ENCODE measurements at places on chromosomes 3 and 15.

- no peak for DNase-seq
These were observed 41.5 kb downstream of the STRIT1 start for GRCh38 chr3:155252021-155252420.

DNA sequence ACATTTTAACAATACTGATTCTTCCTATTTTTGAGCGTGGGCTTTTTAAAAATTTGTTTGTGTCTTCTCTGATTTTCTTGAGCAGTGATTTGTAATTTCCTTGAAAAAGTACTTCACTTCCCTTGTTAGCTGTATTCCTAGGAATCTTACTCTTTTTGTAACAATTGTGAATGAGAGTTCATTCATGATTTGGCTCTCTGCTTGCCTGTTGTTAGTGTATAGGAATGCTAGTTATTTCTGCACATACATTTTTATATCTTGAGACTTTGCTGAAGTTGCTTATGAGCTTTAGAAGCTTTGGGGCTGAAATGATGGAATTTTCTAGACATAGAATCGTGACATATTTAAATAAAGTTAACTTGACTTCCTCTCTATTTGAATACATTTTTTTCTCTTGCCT, 582.8 kb upstream of the BCHE start:
- no peak for DNase-seq

- DNase-seq = no peak
These were observed 193.6 kb downstream of the UBE2E2 start for GRCh38 chr3:23396746-23397145.

- no peak for DNase-seq
These were observed 879.9 kb downstream of the TUSC7 start for GRCh38 chr3:117589454-117589853.

- DNase-seq = no peak
These were observed 7.3 kb downstream of the PPP1R14D start for GRCh38 chr15:40821195-40821594.

- no peak for DNase-seq
These were observed 268.7 kb upstream of the THRB start for GRCh38 chr3:24763393-24763792.

DNA sequence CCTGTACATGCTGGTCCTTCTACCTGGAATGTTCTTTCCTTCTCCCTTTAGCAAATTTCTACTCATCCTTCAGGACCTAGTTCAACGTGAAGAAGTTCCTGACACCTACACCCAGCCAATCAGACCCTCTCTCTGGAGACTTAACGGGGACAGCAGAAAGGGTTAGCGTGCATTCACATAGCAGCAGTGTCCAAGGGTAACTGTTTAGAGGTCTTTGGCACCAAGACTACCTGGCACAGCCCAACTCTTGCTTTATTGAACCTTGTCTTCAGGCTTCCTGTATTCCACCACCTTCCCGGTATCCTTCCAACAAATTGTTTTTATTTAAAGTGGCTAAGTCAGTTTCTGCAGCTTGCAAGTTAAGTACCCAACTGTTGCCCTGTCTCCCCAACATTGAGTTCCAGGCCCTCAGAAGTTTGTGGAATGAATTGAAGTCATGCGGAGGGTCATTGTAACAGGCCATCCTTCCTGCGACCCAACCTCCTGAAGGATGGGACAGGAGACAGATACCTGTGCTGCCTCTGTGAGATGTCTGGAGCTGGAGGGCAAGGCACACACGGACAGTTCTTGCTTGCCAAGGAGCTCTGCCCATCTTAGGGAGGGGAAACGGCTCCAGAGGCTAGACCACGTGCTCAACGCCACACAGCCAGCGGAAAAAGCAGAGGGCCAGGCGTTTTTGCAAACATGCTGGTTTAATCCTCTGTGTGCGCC, 14.4 kb upstream of the WNT7A start:
- DNase-seq = no peak

DNA sequence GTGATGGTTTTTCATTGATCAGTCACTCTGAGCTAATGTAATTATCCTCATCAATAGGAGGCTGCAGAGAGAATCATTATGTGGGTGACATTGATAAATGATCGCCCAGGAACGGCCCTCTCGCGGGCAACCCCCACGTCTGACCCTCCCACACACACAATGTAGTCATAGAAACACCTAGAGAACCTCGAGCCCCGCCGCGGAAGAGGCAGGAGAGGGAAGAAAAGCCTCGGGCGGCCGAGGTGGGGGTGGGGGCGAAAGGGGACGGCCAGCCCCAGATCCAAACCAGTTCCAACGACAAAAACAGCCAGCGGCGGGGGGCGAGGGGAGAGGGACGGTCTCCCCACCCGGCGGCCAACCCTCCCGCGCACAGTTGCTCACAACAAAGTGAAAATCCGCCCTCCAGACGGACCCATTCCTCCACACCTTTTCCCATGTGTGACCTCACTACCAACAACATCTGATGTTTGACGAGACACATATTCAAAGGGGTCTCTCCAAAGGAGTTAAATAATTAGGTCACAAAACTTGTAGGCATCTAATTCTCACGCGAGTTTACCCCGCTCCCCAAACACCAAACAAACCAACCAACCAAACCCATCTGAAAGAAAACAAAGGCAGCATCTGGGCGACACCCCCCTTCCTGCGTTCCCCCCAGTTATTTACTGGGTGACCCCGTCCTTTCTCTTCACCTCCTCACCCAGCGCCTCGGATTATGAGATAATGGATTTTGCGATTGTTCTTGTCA, 213.0 kb downstream of the MEIS2 start:
- DNase-seq = no peak

- DNase-seq = no peak
These were observed 25.3 kb downstream of the CHDH start for GRCh38 chr3:53820756-53821580.

DNA sequence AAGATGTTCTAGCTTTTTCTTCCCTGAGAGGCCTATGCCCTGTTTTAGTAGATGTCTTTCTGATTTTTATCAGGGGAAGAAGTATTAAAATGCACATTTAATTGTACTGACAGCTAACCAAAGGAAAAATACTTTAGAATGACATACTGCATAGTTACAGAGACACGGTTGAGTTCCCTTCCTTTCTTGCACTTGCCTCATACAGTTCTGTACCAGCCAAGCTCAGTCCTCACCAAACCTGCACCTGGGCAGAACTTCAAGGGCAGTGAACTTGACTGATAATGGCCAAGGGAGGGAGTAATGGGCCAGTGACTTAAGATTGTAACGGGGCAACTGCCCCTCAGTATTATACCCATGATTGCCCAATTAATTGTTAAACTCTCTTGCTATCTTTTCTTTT, 34.1 kb upstream of the RASGRP1 start:
- DNase-seq = no peak

GRCh38 chr3:153629148-153629547, 467.1 kb downstream of the RAP2B start:
- no peak for DNase-seq

- DNase-seq = no peak
These were observed at the start of gene CDAN1 for GRCh38 chr15:42736793-42737528. CDAN1 (minus strand) TSS chr15:42737128; CDS start chr15:42737102, 26 bp downstream.

- DNase-seq = no peak
These were observed 227.4 kb upstream of the PROK2 start for GRCh38 chr3:72012363-72012762.

GRCh38 chr3:137766876-137767537, 2.9 kb downstream of the SOX14 start:
- DNase-seq = no peak

DNA sequence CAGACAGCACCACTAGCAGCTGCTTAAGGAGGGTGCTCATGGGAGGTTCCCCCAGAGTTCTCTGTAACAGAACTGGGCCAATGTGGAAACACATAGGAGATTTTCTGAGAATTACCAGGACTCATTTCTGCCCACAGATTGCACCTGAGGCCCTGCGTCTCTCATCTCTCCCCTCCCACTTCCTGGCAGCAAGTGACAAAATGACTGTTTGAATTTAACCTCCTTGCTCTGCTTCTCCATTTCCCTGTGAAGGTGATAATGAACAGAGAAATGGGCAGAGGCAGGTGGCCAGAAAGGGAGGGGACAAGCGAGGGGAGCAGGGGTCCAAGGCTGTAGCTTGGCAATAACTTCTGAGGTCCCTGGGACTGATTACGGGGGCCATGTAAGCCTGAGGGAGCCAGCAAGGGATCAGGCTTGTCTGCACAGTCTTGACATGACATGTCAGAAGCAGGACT, 8.0 kb downstream of the EPHB1 start:
- DNase-seq = no peak

DNA sequence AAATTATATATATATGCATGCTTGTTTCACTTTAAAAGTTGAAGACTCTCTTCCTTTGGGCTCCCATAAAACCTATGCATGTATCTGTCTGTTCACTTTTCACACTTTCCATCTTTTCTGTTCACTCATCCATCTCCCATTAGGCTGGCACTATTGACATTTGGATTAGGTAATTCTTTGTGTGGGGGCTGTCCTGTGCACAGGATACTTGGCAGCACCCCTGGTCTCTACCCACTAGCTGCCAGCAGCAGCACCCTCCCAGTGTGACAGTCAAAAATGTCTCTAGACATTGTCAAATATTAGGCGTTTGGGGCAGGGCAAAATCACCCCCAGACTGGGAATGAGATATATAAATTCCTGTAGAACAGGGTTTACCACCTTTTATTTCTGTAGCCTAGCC, 72.3 kb upstream of the EIF1B start:
- DNase-seq = no peak

- DNase-seq = no peak
These were observed 358.8 kb downstream of the VPS13C start for GRCh38 chr15:61701455-61701854.

- DNase-seq = no peak
These were observed 59.8 kb upstream of the BOC start for GRCh38 chr3:113151461-113152031.

GRCh38 chr3:192494174-192494573, 233.2 kb downstream of the FGF12 start:
- no peak for DNase-seq

- DNase-seq = no peak
These were observed 27.9 kb upstream of the SFMBT1 start for GRCh38 chr3:53073553-53074365.

GRCh38 chr3:176941689-176942088, 255.6 kb downstream of the TBL1XR1 start:
- DNase-seq = no peak

DNA sequence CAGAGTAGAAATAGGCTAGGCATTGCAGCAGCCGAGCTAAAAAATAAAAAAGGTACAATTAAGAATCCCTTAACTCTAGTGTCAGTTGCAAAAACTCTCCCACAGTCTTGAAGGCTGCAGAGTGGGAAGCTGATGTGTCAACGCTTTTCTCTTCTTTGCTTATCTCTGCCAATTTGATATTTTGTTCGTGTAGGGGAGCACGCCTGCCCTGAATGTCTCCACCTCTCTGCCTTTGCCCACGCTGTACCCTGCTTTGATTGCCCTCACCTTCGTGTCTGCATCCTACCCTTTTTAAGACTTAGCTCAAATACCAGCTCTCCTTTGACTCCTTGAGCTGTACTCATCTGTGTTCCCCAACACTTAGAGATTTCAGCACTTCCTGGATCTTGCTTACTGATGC, 155.4 kb upstream of the CADPS start:
- DNase-seq = no peak

DNA sequence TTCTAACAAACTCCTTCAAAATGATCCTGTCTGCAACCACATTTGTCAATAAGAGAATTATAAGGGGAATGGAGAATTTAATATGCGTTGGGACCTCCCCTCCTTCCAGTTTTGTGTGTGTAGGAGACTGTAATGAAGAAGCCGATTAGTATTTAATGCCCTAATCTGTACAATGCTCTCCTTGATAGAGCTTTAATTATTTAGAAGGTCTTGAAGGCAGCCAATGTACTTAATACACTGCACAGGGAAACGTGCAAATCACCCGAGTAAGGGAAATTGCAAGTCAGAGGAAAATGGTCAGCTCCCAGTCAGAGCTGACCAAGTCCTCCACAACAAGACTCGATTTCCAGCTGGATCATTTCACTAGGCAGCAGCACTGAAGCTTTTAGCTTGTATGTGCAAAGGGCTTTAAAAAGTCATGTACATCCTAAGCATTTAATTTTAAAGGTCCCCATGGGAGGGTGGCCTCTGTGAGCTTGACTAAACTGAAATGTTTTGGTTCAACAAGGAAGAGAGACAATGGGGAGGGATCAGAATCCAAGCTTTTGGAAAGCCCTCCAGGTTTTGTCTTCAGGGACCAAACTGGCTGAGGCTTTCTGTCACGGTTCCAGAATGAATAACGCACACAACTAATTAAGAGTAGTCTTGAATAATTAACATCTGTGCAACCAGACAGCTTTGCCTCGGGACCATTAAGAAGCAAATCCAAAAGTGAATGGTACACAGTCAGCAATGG, 159.8 kb upstream of the MITF start:
- no peak for DNase-seq

DNA sequence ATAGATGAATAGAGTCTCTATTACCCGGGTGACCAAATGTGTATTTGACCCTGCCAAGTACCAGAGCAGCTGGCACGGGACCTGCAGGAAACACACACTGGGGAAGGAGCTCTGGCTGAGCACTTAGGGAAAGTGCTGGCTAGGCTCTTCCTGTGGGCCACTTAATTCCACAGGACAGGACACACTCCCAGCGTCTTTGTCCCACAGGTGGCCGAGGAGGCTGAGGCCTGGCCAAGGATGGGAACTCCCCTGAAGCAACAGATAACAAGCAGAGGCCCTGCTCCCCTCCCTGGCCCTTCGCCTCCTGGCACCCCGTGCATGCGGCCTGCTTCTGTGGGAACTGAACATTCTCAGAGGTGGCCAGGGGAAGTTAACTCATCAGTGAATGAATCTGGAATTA, 180.8 kb downstream of the ATP10A start:
- DNase-seq = no peak

DNA sequence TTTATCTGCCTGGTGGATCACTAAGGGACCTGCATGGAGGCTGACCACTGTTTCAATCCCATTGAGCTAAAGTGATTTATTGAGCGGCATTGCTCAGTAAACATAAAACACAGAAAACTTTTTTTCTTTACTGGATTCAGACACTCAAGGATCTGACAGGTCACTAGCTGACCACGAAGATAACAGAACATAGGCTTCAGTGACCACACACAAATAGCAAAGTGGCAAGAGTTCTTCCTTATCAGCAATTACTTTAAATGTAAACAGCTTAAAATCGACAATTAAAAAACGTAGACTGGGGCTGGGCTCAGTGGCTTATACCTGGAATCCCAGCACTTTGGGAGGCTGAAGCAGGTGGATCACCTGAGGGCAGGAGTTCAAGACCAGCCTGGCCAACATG, 48.7 kb downstream of the STAG1 start:
- no peak for DNase-seq

GRCh38 chr3:112767177-112767576, 79.5 kb downstream of the CD200R1L start:
- no peak for DNase-seq
